SW 1271 (cell line): ENCODE measurements at places on chromosomes 6 and 20.

- DNase-seq, result no peak
Observed at GRCh38 chr6:57423468-57423867, 106.0 kb downstream of the PRIM2 start.

- DNase-seq, result no peak
Observed at GRCh38 chr6:15990179-15990578, 138.7 kb upstream of the MYLIP start.

DNA sequence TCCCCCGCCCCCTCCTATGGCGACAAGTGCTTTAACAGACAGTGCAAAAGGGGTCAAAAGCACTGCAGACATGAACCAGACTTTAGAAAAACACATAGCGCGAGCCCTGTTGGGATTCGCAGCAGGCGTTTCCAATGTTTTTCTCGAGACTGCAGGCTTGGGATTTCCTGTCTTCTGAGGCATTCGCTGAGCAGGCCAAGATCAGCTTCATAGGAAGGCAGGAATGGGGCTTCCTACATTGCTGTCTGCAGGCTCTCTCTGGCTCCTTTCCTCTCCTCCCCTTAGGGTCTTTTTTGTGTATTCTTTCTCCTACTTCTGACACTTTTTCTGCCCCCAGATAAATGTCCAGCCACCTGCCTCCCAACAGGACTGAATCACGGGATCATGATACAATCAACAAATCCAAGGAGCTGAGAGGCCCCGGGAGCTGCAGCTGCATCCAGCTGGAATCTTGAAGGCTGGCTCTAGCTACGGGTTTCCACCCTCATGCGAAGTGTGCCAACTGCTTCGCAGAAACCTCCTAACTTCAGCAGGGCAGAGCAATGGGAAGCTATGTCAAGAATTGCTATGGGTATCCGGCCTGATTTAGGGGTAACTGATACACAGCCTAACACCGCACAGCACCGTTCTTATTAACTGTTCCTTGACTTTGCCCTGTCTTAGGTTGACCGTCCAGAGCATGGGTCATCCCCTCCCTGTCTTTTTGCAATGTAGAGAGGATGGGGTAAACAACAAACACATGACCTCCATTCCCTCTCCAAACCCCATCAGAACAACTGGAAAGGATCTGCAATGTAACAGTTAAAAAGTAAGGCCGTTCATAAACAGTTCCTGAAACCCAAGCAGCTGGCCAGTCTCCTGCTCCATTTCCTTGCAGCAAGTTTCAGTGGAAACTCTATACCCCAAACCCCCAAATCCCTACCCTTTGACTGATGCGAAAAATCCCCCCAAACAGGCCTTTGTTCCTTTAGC lies 31.5 kb downstream of the SNX5 start:
- no peak for DNase-seq

DNA sequence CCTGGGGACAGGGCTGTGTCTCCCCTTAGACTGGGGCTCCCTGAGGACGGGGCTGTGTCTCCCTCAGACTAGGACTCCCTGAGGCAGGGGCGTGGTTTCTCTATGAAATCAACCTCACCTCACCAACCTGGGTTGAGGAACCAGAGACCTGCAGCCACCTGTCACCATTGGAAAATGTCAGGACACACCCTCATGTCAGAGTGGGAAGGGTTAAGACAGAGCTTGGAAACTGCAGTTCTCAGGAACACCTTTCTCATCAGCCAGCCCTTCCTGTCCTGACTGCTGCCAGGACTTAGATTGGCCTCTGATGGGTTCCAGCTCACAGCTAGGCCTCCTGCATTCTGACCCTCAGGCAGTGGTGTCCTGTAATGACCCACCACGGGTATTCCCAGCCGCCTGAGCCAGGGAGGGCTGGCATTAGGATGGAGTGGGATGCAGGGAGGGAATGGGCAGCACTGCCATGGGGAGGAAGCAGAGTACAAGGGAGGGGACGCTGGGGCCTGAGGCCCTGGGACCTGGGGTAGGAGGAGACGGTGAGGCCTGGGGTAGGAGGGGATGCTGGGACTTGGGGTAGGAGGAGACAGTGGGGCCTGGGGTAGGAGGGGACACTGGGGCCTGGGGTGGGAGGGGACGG lies 76.3 kb downstream of the MRPL14 start:
- no peak for DNase-seq

DNA sequence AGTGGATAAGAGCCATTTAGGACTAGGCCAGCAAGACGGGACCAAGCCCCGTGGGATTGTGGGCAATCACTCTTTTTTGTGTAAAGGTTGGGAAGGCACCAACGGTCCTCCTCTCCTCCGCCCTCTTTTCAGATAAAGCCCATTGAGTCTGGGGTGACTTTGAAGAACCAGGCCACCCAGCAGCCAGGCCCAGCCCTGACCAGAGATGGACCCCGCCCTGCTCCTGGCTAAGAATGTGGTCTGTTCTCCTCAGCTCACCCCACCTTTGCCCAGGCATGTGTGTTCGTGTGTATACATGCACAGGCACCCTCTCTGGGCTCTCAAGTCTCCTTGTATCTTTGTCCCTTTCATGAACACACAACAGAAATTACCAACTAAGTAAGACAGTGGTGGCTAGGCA lies 9.1 kb downstream of the SDC4 start:
- DNase-seq, result no peak
